Activated T-helper 1 cell treated with anti-CD3 and anti-CD28 coated beads, Interleukin-2, amount 50 U/mL, for 16 hours (primary cell): ENCODE measurements at places on chromosomes 12 and 14.

DNA sequence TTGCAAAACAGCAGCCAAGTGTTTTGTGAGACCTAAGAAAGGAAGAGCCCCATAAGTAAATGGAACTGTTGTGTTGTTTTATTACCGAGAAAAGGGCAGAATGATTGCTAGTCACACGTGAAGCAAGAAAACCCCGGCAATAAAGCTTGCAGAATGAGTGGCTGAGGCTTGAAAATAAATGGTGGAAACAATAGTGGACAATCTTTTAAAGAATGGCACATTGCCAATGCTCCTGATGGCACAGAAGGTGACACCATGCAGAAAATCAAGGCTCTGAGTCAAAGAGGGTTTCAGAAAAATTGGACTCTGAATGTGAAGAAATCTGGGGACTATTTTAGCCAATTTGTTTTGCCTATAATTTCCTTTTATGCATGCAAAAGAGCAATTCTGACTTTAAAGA lies 4.0 kb upstream of the AQP2 start:
- DNase-seq: no peak

DNA sequence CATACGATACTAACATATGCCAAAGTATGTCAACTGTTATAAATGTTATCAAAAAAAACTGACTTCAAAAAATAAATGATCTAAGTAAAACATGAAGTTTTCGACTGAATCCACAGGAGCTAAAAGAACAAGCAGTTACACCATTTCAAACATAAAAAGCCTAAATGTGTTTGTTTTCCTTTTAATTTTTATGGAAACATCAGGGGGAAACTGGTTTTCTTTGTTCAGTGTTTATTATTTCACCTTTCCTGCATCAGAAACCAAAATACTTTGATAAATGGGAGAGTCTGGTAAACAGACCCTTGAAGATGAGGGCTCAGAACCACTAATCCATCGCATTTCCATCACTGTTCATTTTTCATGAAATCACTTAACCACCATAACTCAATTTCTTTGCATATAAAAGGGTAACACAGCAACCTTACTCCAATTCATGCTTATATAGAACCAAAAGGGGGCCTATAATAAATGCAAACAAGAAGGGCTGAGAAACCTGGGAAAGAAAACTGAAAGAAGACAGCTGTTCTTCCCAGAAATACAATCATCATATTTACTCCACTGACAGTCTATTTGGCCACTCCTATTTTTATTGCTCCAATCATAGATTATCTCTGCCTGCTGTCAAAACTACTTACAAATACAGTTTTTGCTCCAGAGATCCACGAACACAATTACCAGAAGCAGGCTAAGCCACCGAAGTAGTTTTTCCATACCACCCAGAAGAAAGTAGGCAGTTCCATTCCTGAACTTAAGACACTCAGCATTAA lies 17.0 kb downstream of the FGD6 start:
- DNase-seq: no peak

DNA sequence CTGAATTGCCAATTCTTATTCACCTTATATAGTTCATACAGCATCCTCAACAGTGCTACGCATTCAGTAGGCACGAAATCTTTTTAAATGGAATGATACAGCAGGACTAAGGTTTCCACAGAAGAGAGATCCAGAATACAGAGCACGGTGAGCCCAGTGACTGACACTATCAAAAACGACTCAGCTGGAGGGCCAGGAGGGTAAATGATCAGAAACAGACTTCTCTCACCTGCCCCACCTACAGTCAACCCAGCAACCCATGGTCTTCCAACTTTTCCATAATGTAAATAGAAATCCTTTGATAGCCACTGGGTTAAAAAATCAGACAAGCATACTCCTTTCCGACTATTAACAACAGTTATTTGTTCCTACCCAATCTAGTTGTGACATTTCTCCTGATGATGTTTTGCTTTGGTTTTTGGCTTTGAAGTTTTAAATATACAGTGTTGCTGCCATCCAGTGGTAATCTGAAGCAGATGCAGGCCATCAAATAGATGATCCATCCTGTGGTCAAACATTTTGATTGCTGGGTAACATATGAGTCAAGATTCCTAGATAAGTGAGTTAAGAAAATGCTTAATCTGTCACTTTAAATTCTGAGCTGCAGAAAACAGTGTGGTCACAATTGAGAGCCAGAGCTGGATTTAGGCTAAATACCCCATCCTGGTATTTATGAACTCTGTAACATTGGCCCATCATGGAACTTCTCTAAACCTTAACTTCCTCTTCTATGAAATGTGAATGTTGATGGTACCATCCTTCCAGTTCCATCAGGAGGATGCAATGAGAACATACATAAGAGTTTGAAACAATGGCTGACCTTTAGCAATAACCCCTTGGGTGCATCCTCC lies 42.0 kb downstream of the GPHB5 start:
- DNase-seq: no peak

DNA sequence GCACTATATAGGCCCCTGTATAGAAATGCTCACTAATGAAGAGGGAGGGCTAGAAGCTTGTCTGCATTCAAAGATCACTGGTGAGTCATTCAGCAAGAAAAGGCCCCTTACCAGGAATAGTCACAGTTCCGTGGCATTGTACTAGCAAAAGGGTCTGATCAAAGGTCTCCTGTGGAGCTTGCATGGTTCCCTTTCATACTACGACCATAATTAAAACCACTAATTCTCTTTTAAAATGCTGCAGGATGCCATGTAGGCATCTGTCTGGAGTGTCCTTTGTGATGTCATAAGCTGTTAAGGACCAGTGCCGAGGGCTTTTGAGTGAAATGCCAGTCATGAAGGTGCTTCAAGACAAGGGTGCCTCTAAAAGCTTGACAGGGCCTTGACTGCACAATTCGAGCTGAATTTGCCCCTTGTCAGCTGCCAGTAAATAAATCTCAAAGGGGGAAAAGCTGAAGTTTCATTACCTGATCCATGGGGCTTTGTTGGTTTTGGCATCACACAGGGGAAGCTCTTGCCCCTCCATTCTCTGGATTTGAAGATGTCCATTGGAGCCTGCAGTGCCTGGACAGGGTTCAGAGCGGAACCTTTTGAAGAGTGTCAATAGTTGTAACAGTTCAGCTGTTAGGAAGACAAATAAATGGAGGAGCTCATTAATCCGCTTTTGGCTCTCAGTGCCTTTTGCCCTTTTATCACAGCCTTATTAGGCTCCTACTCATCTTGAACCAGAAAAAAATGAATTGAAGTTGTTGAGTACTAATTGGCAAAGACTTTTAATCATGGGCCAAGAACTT lies 69.1 kb downstream of the TMEM260 start:
- no peak for DNase-seq

- DNase-seq: no peak
Measured at GRCh38 chr14:101462726-101463565, 98.3 kb upstream of the DIO3 start.

- no peak for DNase-seq
Measured at GRCh38 chr12:109487181-109488050, 10.0 kb downstream of the UBE3B start.

DNA sequence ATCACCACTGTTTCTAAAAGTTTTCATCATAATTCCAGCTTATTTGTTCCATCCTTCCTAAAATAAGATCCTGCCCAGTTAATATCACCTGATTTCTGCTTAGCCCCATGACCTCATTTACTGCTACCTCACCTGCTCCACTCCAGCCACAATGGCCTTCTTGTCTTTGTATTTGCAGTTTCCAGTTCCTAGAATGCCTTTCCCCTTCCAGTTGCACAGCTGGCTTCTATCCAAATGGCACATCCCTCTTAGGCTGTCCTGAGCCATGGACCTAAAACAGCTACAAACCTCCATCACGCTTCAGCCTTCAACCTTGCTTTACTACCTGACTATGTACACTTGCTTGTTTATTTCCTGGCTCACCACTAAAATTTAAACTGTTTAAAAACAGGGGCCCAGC lies 6.5 kb upstream of the LGMN start:
- DNase-seq: no peak

DNA sequence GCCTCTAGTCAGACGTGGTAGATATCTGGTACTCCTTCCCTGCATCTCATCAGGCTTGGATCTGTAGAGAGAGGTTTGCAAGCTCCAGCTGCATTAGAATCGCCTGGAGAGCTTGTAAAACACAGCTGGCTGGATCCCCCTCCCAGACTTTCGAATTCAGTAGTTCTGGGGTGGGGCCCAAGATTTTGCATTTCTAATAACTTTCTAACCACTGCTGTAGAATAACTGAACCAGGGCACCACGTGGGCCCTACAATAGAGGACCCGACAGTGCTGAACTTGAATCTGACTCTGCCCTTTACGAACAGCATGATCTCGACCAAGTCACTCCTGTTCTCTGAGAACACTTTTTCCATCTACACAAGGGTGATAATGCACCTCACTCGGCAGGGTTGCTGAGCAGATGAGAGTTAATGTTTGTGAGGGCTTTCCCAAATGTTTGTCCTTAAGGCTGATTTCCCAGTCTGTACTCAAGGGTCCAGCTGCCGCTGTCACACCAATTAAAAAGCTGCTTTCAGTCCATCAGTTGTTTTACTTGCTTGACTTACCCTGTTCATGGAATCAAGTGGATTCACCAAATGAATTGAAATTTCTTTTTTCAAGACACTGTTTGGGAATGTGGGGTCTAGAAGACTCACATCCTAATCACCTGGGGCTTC lies 86.6 kb upstream of the SLC24A4 start:
- DNase-seq: no peak

- peak; percentile 84 for DNase-seq
Measured at GRCh38 chr14:102509746-102510615, at the start of gene ANKRD9. Gene ANKRD9, minus strand, starts transcription at chr14:102509776. Its CDS starts 1,887 bp downstream, at chr14:102507889.

GRCh38 chr14:71648725-71649124 lies 283.5 kb upstream of the RGS6 start:
- DNase-seq: no peak

GRCh38 chr12:62848418-62848817 lies 86.5 kb downstream of the PPM1H start:
- DNase-seq: no peak

GRCh38 chr14:78197051-78197450 lies 26.9 kb downstream of the NRXN3 start:
- DNase-seq: no peak

DNA sequence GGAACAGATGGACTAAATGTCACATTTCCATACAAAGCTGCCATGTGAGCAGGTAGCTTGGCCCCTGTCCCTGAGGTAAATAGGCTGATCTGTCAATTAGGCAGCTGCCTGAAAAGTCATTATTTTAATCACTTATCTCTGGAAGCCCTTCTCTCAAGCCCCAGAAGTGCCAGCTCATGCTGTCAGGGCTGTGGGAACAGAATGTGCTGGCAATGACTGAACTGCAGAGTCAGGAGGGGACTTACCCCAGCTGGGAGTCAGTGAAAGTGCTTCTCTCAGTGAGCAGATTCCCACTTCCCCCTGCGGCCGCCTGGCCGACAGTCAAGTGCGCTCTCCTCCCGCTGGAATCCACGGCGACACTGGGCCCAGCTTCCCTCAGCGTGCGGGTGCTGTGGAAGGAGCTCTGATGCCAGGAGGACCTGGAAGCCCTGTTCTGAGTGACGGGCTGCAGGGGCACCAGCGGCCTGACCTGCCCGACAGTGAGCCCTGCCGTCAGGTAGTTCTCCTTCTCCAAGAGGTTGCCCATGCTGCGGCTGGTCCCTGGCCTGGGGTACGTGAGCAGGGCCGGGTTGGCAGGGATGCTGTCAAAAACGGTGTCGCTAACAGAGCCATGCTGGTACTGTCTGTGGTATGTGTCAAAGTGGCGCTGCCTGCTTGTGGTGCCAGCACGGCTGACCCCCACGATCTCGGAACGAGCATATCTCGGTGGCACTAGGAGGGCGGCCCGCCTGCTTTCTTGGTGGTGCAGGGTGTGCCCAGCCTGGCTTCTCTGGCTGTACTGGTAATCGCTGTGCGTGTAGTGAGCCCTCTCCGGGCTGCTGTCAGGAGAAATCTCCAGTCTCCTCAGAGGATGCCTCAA lies 18.7 kb downstream of the PKP2 start:
- no peak for DNase-seq

DNA sequence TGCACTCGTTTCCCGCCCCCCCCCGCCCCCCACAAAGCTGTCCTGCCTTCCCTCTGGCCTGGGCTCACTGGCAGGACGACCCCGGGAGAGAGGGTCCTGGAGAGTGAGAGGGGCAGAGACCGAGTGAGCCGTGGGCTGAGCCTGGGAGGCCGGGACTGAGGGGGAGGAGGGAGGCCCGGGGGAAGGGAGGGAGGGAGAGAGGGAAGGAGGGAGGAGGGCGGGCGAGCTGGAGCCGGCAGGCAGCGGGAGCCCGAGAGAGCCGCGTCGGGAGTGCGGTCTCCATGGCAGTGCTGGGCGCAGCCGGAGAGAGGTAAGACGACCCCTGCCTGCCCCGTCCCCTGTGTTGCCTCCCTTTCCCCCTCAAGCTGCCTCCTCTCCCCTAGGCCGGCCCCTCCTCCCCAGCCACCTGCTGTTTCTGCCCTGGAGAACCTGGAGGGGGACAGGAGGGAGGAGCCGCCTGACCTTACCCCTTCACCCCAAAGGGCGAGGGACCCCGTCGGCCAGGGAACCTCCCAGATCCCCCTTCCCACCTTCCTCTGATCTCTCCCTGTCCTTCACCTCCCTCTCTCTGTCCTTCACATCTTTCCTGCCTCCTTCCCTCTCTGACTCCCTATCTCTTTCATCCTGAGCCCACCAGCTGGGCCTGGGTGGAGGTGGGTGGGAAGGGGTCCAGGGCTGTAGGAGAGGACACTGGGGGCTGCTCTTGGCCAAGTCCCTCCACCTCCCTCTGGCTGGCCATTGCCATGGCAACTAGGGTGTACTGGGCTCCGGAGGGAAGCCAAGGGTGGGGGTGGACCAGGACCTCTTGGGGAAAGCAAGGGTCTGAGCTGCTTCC lies at the start of gene GPR162:
Gene GPR162, plus strand, starts transcription at position 231 of the 835 bp plus-strand sequence. CDS start 2,078 bp downstream, outside the sequence.
- no peak for DNase-seq

DNA sequence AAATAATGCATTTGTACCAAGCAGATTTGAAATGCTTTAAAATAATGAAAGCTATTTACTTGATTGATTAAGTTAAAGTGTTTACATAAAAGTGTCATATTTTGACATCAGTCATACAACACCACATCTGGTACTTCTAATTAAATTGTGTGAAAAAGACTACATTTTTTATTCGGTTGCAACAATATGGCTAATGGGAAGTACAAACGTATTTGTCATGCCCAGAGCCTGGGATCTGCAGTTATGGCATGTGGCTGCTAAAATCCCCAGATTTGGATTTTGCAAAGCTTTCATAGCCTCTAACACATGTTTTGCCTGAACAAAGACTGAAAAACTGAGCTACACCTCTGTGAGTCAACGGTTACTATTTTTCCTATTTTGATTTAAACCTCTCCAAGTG lies 66.6 kb downstream of the LLPH start:
- no peak for DNase-seq

- no peak for DNase-seq
Measured at GRCh38 chr12:85147331-85147730, 111.2 kb downstream of the LRRIQ1 start.

GRCh38 chr12:117084405-117085317 lies 14.6 kb downstream of the TESC start:
- no peak for DNase-seq
